CD4-positive, alpha-beta T cell treated with Interleukin-6 for 4 hours (primary cell): ENCODE measurements at places on chromosomes 1 and 21.

- DNase-seq: no peak
These were observed 70.0 kb upstream of the TMEM51 start for GRCh38 chr1:15083578-15083977.

DNA sequence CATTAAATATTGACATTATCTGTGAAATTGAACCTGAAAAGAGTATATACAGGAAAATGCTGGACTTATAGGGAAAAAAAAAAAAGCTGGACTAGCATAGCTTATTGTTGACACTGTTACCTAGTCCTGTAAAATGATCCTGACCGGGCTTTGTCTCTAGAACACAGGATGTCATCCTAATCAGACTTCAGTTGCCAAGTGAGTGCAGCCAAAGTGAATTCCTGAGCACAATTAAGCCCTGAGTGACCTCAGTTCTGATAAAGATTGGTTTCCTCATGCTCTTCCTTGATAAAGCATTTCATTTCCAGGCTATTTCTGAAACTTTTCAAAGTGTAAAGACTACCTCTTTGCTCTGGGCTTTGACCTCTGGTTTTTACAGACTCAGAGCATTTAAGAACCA lies 19.8 kb downstream of the SELP start:
- DNase-seq: no peak

DNA sequence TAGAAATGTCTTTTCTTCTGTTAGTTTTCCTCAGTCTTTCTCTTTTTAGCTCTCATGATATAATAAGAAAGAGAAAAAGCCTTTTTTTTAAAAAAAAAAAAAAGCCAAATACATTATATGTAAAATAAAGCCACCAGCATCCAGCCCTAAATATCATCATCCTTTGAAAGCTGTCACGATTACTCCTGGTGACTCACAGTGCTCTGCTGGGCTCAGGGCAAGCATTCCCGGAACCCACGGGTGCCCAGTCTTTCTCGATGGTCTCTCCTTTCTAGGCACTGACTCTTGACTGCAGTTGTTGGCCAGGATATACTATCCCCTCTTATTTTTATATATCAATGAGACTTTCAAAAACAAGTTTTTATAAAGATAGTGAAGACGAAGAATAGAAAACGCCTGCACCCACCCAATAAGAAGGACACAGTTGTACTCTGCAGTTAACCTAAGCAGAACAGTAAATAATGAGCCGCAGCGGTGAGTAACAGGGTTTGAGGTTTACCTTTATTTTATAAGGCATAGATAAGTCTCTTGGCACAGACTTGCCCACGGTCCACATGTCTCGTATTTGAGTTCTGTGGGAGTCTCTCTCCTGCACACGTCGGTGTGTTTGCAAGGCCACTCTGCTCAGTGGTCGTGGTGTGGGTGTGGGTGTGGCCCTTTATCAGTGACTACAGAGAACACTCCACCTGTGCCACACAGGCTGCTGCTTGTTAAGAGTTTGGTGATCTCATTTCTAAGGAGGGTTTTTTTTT lies 15.7 kb upstream of the MX2 start:
- DNase-seq: no peak

- DNase-seq: no peak
These were observed 154.3 kb downstream of the DNM3 start for GRCh38 chr1:171995573-171995972.

DNA sequence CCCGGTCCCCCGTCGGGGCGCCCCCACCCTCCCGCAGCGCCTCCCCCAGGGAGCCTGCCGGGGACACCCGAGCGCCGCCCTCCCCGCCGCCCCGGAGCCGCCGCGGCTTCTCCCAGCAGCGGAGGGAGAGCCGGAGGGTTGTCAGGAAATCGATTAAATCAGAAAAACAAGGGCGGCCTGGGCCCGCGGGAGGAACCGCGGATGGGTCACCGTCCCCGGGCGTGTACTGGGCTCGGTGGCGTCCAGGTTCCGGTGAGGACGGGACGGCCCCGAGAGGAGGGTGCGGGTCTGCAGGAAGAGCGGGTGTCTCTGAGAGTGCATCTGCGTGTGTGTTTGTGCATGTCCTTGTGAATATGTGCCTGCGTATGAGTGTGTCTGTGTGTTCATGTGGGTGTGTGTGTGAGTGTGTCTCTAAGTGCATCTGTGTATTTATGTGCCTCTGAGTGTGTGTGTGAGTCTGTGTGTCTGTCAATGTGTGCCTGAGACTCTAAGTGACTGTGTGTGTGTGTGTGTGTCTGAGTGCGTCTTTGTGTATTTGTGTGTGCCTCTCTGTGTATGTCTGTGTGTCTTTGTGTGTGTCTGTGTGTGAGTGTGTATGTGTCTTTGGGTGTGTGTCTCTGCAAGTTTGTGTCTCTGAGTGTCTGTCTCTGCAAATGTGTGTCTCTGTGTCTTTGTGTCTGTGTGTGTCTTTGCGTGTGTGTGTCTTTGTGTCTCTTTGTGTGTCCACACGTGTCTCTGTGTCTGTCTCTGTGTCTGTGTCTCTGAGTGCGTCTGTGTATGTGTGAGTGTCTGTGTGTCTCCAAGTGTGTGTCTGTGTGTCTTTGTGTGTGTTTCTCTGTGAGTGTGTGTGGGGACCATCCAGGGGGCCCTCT lies 1.1 kb downstream of the SPSB1 start:
- DNase-seq: peak; percentile 61

DNA sequence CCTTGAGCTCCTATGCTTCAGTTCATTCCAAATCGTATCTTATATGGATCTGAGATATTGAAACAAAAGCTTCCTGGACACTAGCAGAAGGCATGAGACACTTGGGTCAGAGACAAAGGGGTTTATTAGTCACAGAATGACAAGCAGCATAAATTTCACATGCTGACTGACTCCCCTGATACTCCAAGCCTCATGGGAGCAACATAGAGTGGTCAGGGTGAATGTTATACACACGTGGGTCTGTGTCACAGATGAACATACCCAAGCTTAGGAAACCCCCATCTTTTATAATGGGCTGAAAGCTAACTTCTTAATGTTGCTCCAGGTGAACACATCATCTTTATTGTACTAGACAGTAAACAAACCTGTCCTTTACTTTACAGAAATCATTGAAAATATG lies 599.9 kb upstream of the RGS18 start:
- no peak for DNase-seq

GRCh38 chr21:20703112-20703767 lies 295.0 kb upstream of the NCAM2 start:
- DNase-seq: no peak

GRCh38 chr21:43809346-43809799 lies 20.0 kb downstream of the RRP1 start:
- DNase-seq: no peak

DNA sequence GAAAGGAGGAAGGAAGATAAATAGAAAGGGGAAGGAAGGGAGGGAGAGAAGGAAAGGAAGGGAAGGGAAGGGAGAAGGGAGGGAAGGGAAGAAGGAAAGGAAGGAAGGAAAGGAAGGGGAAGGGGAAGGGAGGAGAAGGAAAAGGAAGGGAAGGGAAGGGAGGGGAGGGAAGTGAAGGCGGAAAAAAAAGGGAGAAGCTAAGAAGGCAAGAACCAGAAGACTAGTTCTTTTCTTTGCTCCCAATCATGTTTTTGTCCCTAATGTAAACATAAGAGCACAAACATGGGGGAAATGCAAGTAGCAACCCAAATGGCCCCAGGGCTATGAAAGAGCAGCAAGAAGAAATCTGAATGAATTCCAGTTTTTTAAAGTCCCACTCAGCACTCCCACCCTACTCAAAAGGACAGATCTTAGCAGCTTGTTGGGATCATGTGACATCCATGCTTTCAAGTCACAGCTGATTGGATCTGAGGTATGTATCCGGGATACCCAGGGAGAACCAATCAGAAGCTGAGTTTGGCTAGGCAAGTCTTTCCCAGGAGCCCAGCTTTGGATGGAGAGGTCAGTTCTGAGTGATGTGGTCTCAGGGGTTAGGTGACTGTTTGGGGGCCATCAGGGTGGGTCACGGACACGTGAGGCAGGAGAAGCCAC lies 24.2 kb upstream of the FHAD1 start:
- DNase-seq: no peak

DNA sequence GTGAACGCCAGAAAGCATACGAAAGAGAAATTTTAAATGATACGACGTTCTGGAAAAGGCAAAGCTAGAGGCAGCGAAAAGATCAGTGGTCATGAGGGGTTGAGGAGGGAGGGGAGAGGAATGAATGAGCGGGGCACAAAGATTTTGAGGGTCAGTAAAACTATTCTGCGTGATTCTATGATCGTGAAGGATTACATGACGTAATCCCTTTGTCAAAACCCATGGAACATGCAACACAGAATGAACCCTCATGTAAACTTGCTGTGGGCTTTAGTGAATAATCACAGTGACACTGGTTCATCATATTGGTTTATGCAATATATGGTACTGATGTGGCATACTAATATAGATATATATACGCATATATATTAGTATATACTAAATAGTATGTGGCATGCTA lies 13.0 kb downstream of the LRRC38 start:
- no peak for DNase-seq

- DNase-seq: no peak
These were observed 42.1 kb upstream of the DIP2A start for GRCh38 chr21:46416551-46416950.

DNA sequence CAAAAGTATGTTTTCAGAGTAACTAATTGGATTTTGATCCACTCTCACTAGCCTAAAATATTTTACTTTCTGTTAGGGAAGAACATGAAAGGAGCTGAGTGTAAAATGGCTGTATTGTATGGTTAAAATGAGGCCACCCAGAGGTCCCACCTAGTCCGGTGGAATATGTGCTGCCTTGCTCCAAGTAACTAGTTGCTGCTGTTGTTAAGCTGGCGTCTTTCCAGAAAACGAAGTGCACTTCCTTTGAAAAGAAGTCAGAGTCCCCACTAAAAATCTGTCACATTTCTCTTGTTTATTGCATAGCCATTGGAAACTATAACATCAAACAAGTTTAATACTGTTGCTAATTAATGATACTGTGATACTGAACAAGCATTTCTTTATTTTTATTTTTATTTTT lies 3.2 kb downstream of the SLC25A33 start:
- DNase-seq: peak; percentile 5

- no peak for DNase-seq
These were observed 462.3 kb downstream of the PTPRU start for GRCh38 chr1:29698626-29699025.

GRCh38 chr1:21451212-21451611 lies 11.3 kb downstream of the NBPF3 start:
- DNase-seq: no peak

- DNase-seq: no peak
These were observed 21.2 kb upstream of the CLIC6 start for GRCh38 chr21:34647555-34647954.

DNA sequence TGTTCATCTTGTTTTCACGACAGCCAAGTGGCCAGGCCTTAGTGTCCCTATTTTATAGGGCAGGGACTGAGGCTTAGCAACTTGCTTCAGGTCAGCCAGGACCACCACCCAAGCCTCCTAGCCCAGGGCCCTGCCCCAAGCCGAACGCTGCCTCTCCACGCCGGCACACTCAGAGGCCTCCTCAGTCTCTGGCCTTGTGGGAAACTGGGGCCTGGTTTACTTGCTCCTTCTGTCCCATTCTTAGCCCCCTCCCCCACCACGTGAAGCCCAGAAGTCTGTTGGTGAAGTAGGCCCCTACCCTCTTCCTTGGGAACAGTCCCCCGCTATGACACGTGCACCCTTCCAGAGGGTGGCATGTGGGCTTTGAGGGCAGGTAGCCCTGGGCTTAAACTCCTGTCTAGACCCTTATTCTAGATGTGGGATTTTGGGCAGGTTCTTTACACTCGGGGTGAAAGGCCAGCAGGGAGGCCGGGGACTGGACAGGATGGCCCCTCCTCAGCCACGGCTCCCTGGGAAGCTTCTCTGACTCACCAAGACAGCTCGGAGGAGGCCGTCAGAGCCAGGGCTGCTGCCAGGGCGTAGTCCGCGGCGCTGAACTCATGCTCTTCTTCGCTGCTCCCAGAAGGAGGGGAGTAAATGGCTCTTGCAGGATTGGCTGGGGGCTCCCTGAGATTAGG lies 4.3 kb downstream of the MYOM3 start:
- DNase-seq: no peak

GRCh38 chr21:33897739-33898138 lies 17.9 kb downstream of the ATP5PO start:
- DNase-seq: no peak

- DNase-seq: no peak
These were observed 19.8 kb downstream of the CHI3L2 start for GRCh38 chr1:111247125-111247838.

- no peak for DNase-seq
These were observed 328.9 kb downstream of the NUF2 start for GRCh38 chr1:163650624-163651023.

GRCh38 chr1:18645747-18646090 lies 15.1 kb downstream of the PAX7 start:
- peak; percentile 6 for DNase-seq

- DNase-seq: no peak
These were observed 5.8 kb upstream of the SLC44A5 start for GRCh38 chr1:75616436-75617433.

- no peak for DNase-seq
These were observed 38.2 kb upstream of the KCND3 start for GRCh38 chr1:112027696-112028095.

GRCh38 chr1:109714661-109715372 lies 2.8 kb downstream of the GSTM5 start:
- DNase-seq: no peak

DNA sequence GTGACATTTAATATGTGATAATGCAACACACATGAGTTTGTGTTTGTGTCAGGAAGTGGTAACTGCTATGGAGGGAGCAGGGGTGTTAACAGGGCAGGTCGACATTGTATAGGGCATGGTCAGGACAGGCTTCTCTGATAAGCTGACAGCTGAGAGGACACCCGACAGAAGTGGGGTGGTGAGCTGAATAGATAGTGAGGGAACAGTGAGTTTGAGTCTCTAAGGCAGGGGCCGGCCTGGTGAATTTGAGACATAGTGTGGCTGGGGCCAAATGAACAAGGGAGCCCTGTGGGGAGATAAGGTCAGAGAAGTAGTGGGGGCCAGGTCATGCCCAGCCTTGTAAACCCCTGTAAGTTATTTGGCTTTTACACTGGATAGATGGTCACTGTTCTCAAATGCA lies 217.4 kb upstream of the KIAA0040 start:
- DNase-seq: no peak

DNA sequence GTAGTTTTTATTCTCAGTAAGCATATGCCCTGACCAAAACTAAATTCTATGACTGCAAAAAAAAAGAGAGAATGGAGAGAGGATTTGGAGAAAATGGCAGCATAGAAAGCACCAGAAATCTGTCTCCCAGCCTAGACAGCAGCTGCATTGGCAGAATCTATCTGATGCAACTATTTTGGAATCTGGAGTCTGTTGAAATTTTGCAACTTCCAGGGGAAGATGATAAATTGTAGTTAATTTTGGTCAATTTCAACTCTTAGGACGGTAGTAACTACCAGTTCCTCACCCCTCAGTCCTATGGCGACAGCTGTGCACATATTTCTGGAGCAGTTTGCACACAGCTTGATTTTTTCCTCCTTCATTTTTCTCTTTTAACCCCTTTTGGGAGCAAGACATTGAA lies 10.9 kb downstream of the EXO5 start:
- DNase-seq: no peak

- DNase-seq: no peak
These were observed 9.8 kb upstream of the DMBX1 start for GRCh38 chr1:46479744-46480350.
